ENCODE measurements at places on chromosomes 7 and 10.

DNA sequence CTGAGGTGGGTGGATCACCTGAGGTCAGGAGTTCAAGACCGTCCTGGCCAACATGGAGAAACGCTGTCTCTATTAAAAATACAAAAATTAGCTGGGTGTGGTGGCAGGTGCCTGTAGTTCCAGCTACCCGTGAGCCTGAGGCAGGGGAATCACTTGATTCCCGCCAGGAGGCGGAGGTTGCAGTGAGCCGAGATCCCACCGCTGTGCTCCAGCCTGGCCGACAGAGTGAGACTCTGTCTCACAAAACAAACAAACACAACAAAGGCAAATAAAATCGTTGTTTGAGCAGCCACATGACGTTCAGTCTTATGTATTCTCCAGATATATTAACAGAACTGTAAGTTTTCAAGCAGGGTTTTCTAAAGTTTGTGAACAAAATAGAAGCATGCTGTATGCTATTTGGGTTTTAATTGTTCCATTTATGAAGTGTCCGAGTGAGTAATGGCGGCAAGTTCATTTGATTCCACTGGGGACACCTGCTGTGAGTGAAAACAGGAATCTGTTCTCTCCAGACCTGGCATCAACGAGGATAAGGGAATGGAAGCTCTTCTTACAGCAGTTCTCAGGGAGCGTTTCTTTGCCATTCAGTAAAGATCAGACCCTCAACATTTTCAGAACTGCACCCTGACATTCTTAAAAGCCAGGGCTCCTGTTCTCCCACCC is 122.5 kb upstream of the PITRM1 start:
- no peak for DNase-seq

DNA sequence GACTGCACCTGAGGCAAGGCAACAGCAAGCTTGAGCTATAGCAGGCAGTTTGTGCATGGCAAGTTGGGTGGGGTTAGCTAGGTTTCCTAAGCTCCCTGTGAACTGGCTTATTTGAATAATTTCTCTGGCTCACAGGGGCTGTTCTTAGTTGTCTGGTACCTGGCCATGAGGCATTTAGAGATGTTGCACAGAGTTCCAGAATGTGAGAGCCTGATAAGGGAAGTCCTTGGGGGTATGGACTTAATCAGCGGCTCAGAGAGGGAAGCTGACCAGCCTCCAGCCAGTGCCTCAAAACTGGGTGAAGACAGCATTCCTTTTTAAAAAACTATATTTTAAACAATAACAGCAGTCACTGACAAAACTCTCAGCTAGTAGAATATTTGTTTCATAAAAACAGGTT is 307.4 kb downstream of the FZD1 start:
- DNase-seq, result no peak

DNA sequence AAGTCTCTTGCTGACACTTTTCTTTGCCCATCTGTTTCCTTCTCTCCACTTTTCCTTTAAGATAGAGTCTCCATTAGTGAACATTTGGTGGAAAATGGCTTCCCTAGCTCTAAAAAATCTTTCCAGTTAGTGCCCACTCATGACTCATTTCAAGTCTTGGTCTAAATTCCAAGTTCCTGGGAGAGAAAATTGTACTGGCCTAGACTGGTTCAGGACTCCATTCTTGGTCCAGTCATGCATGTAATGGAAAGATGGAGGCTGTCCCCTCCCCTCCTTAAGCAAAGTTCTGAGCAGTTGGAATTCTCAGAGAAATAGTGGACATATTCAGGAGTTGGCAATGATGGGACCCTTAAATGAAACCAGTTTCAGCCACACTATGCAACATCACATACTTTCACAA is 3.8 kb upstream of the ALDH18A1 start:
- no peak for DNase-seq

DNA sequence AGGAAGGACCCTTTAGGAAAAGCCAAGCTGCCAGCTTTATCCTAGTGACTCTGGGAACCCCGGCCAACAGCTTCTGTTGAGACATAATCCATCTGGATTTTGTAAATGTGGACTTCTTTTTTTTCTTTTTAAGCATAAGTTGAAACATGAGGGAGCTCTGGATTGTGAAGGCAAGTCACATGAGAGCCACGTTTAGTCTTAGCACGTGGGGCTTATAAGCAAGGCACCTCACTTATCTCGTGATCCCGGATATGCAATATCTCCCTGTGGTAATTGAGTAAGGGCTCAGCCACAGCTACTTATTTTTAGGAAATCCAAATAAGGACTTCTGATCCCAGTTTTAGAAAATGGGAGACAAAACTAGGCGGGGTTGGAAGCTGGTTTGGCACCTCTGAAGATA is 111.2 kb upstream of the PTN start:
- no peak for DNase-seq

- DNase-seq, result no peak
Observed at GRCh38 chr7:18504965-18505364, 9.4 kb downstream of the HDAC9 start.

DNA sequence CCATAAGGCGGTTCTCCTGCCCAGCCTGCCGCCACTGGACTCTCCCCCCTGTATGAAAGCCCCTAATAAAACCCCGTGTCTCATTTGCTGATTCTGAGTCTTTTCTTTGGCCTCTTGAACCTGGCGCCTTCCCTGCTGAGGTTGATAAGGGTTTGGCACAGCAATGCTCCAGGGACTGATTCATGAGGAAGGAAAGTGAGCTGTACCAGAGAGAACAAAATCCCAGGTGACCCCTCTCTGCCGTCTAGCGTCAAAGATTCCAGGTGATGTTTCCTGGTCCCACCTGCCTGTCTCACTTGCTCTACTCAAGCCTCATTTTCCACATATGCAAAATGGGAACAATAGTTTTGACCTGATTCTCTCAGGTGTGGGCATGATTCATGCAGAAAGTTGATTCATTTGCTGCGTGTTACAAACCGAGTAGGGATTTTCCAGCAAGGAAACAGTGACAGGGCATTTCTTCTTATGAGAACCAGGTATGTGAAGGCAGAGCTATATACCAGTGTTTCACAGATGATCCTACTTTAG is 730.6 kb upstream of the IGFBP3 start:
- no peak for DNase-seq

DNA sequence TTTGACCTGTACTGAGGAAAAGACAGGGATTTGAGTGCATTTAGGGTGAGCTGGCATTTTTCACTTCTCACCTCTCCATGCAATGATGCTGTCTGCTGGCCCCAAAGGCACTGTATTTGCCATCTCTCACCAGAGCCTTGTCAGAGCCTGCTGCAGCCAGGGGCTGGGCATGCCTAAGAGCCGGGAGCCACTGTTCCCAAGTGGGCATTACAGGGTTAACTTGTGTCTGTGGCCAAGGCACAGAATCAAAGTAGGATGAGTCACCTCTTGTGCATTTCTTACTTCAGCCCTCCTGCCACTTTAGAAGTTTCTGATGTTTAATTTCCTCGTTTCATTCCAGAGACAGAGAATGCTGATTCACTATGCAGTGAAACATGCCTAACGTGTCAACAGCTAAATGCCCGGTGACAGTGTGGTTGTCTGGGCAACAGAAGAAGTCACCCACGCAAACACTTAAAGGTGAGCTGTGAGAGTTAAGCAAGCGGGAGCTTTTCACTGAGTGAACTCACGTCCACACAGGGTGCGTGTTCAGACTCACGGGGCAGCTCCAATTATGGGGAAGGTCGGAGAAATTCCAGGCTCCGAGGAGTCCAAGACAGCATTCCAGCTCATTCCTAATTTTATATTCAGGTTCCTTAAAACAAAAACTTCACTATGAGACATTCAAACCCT is 57.1 kb upstream of the IGFBP3 start:
- no peak for DNase-seq

DNA sequence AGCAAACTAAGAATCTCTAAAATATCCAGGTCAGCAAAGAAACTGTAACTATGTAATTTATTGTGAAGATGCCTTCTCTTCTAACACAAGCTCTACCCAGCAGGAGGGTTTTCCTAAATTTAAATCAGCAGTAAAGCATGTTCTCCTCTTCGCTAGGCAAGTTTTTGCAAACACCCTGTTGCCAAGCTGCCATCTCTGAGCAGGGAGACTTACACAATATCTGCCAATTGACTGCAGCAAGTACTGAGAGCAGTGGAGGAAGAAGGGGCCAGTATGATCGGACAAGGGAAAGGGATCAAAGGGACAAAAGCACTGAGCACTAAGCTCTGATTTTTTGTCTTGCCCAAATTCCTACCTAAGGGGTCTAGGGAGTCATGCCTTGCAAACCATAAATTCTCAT is 16.0 kb upstream of the LANCL2 start:
- no peak for DNase-seq

Data from C1 segment of cervical spinal cord (tissue), 14 donors.